Cerebellar nuclear complex (tissue), 1 donor: ENCODE measurements at places on chromosomes 2 and 18.

DNA sequence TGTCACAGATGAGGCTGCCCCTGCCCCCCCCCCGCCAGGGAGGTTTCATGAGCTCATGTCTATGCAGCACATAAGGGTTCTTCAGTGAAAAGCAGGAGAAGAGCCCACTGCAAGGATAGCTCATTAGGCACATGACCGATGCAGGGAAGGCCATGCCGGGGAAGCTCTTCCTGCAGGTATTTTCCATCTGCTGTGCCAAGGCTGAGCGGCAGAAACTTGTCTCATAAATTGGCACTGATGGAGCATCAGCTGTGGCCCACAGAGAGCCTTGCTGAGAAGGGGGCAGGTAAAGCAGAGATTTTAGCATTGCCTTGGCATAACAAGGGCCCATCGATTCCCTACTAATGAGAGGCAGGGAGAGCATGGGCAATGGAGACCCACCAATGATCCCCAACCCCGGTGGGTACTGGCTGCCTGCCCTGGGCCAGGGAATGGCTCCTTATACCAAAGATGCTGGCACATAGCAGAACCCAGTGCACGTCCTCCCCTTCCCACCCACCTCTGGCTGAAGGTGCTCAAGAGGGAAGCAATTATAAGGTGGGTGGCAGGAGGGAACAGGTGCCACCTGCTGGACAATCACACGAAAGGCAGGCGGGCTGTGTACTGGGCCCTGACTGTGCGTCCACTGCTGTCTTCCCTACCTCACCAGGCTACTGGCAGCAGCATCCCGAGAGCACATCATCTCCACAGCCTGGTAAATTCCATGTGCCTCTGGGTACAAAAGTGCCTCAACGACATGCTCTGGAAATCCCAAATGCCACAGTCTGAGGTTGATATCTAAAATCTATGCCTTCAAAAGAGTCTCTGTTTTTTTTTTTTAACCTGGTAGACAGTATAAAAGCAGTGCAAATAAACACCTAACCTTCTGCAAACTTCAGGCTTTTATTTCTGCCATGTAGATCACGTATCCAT, 41.4 kb downstream of the STEAP3 start:
- no peak for DNase-seq

- DNase-seq, result no peak
Observed at GRCh38 chr2:203582468-203582867, 47.4 kb upstream of the RAPH1 start.

DNA sequence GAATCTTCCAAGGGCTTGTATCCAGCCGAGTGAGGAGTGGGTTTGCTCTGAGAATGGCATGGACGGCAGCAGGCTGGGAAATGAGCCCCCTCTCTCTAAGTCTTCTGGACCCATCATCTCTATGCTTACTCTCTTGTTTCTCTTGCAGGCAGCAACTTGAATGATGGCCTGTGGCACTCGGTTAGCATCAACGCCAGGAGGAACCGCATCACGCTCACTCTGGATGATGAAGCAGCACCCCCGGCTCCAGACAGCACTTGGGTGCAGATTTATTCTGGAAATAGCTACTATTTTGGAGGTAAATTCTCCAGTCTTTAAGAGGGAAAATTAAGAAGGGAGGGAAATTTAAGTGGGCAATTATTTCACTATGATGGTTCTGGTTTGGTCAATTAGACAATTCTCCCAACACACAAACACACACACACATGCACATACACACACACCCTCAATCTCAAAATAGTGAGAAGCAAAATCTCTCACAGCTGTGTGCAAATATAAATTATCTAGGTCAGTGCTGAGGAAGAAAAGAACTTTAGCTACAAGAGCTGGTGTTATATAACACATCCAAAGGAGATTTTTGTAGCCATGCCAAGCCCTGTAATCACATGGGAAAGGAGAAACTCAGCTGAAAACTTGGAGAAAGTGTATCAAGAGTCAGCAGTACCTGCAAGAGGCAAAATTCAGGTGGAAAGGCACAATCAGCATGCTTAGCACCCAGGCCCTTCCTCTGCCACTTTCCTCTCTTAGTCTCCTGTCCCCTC, 499.2 kb downstream of the CNTNAP5 start:
- DNase-seq, result no peak

DNA sequence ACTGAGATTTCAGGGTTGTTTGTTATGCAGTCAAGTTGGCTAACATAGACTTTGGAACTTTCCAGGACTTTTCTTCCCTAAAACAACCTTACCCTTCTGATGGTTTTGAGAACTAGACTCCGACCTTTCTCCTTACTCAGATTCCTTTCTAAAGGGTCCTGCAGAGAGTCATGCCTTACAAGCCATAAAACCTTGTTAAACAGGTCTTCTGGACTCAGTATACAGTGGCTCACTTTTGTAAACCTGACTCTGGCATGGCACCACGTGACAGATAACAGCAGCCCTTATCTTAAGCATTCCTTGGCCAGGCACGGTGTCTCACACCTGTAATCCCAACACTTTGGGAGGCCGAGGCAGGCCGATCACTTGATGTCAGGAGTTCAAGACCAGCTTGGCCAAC, 253.2 kb upstream of the RAB6C start:
- DNase-seq, result no peak

DNA sequence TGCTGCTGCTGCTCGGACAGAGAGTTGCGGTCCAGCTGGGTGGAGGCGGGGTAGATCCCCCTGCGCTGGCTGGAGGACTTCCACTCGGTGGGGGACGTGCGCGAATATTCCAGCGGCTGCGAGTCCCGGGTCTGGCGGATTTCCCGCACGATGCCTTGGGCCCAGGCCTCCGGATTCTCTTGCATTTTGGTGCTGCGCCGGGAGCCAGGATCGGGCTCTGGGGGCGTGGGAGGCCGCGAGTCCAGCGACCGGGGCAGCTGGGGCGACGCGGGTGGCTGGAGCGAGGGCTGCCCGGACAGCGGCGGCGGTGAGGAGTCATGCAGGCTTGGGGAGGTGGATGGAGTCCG, 4.8 kb downstream of the NT5C1B start:
- no peak for DNase-seq

DNA sequence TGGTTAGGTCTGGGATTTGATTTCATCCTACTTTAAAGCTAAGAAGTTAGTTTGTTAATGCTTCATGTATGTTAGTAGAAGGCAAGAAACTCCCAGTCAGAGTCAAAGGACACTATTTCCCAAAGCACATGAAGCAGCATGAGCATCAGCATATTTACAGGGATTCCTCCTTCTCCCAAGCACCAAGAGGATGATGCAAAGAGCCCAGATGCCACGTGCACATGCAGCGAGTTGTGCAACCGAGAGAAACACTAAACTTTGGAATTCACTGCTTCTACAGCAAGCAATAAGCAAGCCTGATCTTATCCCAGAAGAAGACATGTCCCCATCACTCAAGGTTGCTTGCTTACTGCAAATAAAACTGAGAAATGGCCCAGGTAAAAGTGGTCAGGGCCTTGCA, 32.5 kb downstream of the CPO start:
- no peak for DNase-seq

DNA sequence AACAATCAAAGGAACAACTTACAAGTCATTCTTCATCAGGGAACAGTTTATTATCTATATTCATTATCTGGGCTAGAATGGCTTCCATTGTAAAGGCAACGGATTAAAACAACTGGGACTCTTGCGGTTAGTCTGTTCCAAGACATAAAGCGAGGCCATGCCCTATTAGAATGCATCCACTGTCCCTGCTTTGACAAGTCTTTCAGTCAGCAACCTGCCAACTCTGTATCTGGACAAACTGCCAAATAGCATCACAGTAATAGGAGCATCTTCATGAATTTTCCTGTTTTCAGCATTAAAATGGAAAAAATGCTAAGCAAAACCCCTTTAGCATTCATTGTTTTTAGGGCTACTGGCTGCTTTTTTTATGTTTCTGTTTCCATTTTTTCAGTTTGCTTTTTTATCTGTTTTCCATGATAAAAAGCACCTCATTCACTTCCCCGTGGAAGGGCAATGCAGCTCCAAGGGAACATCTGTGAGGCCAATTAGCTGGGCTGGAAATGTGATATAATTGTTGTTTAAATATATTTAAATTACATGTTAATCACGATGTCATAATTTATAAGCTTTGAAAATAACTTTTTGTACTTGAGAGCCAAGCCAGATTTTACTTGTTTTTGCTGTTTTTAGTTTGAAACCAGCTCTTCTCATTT, 834.3 kb downstream of the CPS1 start:
- no peak for DNase-seq

DNA sequence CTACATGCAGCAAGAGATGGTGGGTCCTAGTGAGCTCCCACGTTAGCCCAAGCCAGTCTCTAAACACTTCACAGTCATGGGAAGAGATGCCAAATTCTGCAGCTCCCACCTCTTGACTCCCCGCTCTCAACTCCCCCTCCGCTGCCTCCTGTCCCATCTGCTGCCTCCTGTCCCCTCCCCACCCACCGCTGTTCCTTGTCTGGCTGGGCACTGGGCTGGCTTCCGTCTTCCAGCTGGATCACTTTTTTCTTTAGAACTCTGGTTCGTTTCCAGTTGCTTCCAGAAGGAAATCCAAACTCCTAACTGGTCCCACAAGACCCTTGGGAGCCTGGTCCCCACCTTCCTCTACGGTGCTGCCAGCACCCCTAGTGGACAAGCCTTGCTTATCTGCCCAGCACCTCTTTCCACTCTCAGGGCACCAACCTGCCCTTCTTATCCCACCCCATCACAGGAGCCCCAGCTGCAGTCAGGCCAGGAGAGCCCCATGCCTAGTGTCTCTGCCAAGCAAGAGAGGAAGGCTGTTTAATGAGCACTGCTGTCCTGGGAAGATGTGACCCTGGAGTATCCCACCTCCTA, 12.1 kb upstream of the TWIST2 start:
- DNase-seq, result no peak

- DNase-seq, result no peak
Observed at GRCh38 chr2:170824526-170825015, 7.9 kb downstream of the GAD1 start.

DNA sequence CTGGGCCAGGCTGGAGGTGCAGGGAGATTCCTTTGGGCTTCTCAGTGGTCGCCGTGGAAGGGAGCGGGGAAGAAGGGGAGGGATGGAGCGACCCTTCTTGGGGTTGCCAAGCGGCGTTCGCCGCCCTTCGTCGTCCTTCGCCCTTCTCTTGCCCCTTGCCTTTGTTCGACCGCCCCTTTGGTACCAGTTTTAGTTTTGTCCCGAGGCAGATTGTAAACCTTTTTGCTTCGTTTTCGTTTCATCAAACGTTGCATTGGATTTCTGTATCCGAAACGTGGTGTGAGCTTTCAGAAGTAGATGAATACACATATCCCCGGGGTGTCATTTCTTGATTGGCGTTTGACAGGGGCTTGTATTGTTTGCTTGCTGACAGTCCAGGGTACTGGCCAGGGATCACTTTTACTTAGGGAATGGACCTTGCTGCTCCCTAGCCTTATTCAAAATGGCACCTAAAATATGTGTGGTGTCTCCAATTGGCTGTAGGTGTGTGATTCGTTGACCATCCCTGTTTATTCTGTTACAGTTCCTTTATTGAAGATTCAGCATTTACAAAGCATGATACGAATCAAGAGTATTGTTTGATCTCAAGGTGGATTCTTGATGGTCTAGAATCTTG, 788 bp downstream of the USP14 start:
- DNase-seq, result no peak

GRCh38 chr18:32310101-32310500, 120.3 kb downstream of the MEP1B start:
- DNase-seq, result no peak

DNA sequence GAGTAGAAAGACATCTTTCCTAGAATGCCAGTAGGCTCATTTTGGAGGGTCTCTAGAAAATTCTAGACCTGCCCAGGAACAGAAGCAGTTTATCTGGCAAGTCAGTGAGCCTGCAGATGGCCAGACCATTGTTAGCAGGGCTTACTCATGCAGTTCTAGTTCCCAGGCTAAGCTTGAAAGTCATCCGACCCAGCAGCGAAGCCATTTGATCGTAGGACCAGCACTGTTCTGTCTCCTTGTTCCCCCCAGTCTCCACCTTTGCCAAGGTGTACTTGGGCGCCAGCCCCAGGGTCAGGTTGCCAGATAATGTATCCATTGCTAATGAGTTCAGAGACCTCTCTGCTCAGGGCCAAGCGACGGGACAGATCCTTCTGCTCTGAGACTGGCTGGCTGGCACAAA, 70.1 kb downstream of the EPAS1 start:
- DNase-seq, result peak; percentile 71

DNA sequence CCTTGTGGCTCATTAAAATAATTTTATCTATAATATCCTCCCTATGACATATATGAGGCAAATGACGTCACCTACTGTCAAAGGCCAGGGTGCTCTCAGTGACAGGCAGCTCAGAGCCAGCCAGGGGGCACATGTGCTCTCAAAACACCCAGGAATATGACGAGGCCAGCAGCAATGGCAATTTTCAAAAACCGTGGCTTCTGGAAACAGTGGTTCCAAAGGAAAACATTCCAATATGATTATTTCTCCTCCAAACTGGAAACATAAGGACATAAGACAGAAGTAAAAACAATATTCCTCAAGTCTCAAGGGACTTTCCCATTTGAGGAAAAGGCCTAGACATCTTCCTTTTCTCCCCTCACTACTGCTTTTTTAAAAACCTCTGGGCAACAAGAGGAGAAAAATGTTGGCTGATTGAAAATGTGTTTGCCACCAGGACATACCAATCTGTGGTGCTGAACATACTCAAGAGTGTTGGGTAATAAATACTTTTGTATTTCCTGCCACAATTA, 40.8 kb downstream of the RNF152 start:
- DNase-seq, result no peak

- DNase-seq, result no peak
Observed at GRCh38 chr2:135091681-135092080, 39.6 kb downstream of the RAB3GAP1 start.

DNA sequence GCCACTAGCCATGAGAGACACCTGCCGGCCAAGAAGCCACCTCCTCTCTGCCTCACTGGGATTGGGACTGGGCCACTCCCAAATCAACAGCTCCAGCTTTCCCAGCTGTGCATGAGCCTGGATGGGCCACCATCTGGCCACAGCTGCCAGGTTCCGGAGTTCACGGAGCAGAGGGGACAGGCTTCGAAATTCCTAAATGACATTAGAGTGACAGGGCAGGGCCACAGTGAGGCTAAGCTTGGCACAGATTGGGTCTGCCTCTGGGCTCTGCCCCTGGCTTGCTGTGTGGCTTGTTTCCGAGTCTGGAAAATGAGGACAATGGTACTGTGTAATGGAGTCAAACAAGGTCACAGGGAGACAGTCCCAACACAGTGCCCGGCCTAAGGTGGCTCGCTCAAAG, 6.5 kb downstream of the DIPK1C start:
- DNase-seq, result no peak

DNA sequence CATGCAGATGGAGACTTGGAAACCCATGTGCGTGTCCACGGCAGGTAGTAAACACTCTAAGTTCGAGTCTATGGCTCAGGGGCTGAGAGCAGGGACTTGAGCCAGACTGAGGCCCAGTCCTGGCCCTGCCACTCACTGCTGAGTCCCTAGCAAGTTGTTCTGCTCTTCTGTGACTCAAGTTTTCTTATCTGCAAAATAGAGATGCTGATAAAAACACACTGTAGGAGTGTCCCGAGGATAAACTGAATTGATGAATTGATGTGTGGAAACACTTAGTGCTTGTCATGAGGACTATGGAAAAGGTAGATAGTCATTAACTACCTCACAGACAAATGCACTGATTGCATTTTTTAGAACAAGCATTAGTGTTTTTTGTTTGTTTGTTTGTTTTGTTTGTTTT, 73.2 kb downstream of the BOLA3 start:
- no peak for DNase-seq
